ENCODE measurements at places on chromosomes 16 and 17.

- no peak for DNase-seq
Observed at GRCh38 chr17:6729531-6729930, 16.4 kb upstream of the SLC13A5 start.

- no peak for DNase-seq
Observed at GRCh38 chr16:17032332-17032731, 438.4 kb downstream of the XYLT1 start.

DNA sequence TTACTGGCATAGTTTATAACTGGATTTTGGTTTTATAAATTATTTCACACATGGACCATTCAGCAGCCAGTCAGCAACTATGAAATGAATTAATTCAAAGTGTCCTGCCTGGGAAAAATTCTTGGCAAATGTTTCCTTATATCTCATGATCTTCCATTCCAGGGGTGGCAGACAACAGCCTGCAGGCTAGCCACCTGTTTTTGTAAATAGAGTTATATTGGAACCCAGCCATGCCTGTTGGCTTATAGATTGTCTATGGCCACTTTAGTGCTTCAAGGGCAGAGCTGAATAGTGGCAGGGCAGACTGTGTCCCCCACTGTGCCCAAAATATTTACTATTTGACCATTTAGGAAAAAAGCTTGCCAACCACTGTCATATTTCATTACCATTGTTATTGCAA lies 613.7 kb downstream of the TMEM114 start:
- DNase-seq: no peak

DNA sequence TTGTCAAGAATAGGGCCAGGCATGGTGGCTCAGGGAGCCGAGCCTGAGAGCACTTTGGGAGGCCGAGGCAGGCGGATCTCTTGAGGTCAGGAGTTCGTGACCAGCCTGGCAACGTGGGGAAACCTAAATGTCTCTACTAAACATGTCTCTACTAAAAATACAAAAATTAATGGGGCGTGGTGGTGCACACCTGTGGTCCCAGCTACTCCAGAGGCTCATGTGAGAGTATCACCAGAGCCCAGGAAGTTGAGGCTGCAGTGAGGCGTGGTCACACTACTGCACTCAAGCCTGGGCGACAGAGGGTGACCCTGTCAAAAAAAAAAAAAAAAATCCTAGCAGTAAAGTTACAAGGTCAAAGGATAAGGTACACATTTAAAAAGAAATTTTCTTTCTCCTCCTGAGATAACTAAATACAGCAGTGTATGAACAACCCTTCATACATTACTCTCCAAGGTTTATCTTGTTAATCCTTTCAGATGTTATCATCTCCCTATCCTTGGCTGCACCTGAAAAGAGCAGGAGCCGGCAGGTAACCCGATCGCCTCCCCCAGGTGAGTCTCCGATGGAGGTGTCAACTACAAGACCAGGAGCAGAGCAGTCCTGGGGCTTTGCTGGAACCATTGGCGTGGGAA lies 122.3 kb downstream of the GOSR1 start:
- no peak for DNase-seq

Data from omental fat pad (tissue), 4 donors.